ENCODE measurements at places on chromosomes 6 and 20. TPM values are rescaled to one million over a fixed set of nuclear protein-coding genes. Genes with fewer than 3 reads are reported as not detected.

GRCh38 chr6:169622618-169623017 lies 79.2 kb downstream of the WDR27 start:
- DNase-seq, result no peak

DNA sequence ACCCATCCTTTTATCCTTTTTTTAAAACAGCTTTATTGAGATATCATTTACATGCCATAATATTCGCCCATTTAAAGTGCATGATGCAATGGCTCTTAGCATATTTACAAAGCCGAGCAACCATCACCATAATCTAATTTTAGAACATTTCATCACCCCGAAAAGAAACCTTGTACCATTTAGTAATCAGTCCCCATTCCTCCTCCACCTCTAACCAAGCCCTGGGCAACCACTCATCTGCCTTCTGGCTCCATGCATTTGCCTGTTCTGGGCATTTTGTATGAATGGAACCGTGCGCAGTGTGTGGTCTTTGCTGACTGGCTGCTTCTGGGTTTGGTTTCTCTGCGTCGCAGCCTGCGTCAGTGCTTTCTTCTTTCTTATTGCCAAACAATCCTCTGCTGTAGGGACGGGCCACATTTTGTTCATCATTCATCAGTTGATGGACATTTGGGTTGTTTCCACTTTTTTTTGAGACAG lies 10.2 kb upstream of the EEF1A2 start:
- no peak for DNase-seq

- DNase-seq, result no peak
Observed at GRCh38 chr6:35451354-35452182, 570 bp upstream of the FANCE start.

TPD52L1 gene
- 15.5 TPM for total RNA-seq

- DNase-seq, result no peak
Observed at GRCh38 chr6:37763413-37763812, 56.1 kb upstream of the ZFAND3 start.

PRICKLE4 gene
- 1.8 TPM for total RNA-seq

DNA sequence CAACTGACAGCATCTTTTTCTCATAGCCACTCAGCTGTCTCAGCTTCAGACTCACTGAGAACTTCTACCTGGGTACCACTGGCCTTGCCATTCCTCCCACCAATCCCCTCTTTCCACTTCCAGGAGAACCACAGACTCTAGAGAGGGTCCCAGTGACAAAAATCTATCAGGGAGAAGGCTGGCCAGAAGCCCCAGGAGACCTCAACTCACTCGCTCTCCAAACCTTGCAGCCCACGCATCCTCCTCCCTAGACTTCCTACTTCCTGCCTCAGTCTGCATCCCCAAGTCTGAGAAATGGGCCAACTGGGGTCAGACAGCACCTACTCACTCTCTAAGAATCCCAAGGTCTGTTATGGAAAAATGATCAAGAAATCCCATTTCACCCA lies 1.2 kb downstream of the TMEM239 start:
- no peak for DNase-seq

GRCh38 chr20:4109307-4109940 lies 94.1 kb upstream of the RNF24 start:
- no peak for DNase-seq

ENPP1 gene
- 5.9 TPM for total RNA-seq

DNA sequence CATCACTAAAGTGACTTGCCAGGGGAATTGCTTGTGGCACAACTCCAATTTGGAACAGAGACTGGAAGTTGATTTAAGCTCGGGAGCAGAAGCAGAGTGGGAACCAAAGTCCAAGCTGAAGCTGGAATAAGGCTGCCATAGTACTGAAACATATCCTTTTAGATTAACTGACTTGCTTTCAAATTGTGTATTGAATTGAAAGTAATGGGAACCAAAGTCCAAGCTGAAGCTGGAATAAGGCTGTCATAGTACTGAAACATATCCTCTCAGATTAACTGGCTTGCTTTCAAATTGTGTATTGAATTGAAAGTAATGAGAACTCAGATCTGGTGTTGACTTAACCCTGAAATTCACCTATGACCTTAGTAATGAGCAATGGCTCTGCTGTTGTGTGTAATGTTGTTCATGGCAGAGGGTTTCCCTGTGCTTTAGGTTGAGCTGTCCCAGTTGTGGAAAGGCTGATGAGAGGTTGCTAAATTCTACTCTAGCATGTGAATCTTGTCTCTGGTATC lies 40.2 kb downstream of the CENPW start:
- peak; percentile 40 for DNase-seq

- DNase-seq, result no peak
Observed at GRCh38 chr6:135693811-135694370, 157.6 kb upstream of the PDE7B start.

GRCh38 chr20:48826883-48827771 lies 672 bp downstream of the PREX1 start:
- DNase-seq, result no peak
